ENCODE measurements at places on chromosomes 2 and 18.

DNA sequence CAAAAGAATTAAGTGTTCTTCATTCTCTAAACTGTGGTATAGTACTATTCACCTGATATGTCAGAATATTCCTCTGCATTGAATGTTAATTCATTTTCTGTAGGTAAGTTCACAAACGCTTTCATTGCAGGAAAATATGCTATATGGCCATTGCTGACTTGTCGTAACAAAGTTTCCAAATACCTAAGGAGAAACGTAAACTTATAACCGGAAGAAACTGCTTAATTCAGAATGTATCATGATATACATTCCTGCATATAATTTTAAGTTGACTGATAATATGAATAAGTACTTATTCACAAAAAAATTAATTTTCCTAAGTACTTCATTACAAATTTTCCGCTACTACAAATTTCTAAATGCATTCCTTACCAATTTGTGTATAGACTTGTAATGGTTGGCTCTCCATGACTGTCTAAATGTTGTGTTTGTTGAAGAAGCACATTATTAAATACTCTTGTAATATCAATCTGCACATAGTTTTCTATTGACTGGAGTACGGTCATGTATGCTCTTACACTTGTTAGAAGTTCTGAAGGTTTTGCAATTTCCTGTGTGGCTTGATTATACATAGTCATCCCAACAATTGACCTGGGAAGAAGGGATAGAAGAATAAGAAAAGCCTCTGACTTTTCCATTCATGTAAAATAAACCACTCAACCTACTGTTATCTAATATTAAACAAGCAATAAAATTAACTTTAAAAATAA, 85.4 kb downstream of the NCKAP1 start:
- DNase-seq, result no peak

- DNase-seq, result no peak
Measured at GRCh38 chr2:95053543-95053942, 28.0 kb downstream of the MAL start.

GRCh38 chr2:174691201-174691779, 73.0 kb downstream of the CHRNA1 start:
- no peak for DNase-seq

DNA sequence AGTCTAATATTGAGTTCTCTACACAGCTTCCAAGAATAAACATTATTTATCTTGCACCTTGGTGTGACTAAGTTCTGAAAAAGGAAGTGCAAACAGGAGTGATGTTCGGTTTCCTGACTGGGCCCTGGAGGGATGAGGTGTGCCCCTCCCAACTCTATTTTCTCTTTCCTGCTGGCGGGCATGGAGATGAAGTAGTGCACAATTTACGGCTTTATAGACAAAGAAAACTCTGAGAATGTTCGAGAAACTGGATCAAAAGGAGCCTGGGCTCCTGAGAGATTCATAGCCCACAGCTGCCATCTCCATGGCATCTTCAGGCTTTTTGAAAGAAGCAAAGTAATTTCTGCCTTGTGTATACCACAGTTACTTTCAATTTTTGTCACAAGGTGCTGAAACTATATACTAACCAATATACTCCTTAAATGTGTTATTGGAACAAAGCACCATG, 22.3 kb downstream of the LRATD1 start:
- no peak for DNase-seq

DNA sequence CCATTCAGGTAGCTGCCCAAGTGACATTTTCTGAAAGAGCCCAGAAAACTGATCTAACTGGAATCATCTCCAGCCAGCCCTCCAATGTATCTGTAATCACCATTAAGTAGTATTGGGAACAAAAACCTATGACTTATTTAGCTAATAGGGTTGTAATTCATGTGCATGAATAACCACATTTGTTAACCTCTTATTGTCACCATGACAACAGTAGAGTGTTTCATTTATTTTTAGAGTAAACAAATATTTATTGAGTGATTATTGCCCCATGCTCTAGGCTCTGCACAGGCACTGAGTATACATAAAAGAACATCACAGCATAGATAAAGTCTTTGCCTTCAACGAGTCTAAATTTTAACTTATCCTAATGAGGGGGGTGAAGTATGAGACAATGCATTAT, 265.4 kb upstream of the UBE2E3 start:
- DNase-seq, result no peak

DNA sequence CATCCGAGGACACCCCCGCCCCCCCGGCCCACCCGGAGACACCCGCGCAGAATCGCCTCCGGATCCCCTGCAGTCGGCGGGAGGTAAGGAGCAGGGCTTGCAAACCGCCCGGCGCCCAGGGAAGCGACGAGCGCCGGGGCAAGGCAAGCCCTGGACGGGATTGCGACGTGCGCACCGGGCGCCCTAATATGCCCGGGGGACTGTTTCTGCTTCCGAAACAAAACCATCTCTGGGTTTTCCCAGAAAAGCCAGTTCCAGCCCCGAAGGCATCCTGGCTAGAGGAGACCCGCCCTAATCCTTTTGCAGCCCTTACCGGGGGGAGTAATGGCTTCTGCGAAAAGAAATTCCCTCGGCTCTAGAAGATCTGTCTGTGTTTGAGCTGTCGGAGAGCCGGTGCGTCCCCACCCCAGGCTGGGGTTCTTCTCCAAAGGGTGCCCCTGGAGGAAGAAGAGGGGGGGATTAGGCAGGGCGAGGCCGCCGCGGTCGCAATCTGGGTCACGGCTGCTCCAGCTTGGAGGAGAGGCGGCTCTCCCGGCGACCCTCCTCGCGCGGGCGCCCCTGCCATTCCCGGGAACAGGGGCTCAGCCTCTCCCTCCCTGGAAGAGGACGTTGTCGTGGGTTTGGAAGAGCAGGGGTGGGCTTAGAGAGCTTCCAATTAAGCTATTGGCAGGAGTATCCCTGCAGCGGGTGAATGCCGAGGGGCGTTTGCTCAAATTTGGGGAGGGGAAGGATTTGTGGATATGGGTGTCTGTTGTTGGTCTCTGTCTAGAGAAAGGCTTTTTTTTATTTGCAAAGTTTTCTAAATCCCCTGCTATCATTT, 521 bp downstream of the MYCN start:
- DNase-seq, result no peak

DNA sequence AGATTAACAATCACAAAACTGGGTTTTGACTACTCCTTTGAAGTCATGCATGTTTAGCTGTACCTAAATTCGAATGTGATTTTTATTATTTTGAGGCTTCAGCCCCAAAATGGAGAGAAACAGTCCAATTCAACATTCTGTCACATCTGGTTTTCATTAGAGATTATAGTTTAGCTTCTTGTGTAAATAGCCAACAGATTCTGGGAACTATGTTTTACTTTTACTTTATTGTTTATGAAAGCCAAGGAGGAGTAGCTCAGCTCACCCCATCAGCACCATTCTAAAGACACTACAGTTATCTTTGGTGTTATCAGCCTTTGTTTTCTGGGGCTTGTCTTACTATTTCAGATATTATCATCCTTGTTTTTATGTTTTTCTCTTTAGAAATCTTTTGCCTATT, 465.0 kb upstream of the CWC22 start:
- DNase-seq, result no peak

GRCh38 chr2:177772529-177772928, 300.0 kb downstream of the PDE11A start:
- no peak for DNase-seq

- no peak for DNase-seq
Measured at GRCh38 chr2:241851325-241852115, 7.2 kb downstream of the PDCD1 start.

DNA sequence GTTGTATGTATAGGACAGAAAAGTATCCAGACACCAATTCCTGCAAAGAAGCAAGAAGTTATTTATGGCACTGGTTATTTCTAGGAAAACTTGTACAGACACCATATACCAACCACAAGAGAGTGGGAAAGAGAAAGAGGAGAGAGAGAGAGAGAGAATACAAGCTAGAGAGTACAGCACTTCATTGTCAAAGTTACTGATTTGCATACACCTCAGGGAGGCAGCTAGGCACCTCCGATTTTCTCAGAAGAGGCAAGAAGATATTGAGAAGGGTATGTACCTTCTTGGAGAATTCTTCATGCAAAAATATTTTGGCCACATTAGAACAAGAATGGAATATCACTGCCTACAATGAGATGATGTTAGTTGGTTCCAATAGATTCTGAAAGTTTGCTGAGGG, 333.9 kb upstream of the PIK3C3 start:
- DNase-seq, result no peak
